ENCODE measurements at places on chromosomes 7 and 10.

GRCh38 chr7:44121761-44122420 lies 1.5 kb downstream of the POLD2 start:
- DNase-seq = no peak

- no peak for DNase-seq
These were observed 288.2 kb downstream of the ADK start for GRCh38 chr10:74439213-74439612.

DNA sequence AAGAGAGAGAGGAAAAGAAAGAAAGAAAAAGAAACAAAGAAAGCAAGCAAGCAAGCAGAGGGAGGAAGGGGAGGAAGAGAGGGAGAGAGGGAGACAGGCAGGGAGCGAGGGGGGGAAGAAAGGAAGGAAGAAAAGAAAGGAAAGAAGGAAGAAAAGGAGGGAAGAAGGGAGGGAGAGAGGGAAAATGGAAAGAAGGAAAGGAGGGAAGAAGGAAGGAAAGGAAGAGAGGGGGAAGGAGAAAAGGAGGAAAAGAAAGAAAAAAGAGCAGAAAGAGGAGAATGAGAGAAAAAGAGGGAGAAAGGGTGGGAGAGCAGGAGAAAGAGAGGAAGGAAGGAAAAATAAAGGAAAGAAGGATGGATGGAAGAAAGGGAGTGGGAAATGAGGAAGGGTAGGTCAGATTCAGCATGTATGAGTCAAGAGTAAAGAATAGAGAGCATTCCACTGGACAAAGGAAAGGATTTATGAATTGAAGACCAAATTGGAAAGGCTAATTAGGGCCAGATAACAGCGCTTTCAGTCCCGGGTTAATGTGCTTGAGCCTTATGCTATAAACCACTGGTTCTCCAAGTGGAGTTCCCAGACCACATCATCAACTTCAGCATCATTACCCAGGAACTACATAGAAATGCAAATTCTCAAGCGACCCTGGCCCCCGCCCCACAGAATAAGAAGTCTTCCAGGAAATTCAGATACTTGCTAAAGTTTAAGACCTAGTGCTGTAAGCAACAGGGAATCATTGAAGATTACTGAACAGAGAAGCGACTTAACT lies 85.1 kb downstream of the C10orf90 start:
- DNase-seq = no peak

DNA sequence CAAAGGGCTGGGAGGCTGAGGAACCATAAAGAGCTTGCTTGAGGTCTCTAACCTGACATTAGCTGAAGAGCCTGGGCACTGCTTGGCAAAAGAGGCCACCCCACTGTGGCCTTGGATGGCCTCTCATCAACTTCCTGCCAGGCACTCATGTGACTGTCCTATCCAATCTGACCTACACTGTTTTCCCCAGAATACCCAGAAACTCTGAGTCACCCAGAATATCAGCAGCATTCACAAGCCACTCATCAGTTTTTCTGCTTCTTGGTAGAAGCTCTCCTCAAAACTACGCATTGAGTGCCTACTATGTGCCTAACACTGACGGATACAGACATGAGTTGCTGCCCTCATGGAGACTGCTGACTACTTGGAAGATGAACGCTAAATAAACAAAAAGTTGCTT lies 4.1 kb upstream of the NT5C2 start:
- DNase-seq = peak; percentile 15

- peak; percentile 10 for DNase-seq
These were observed 506 bp downstream of the MCM10 start for GRCh38 chr10:13161857-13162271.
